ENCODE measurements at places on chromosomes 6 and 20.

GRCh38 chr6:156828280-156828703 is 51.1 kb downstream of the ARID1B start:
- no peak for DNase-seq

GRCh38 chr6:837380-837779 is 144.4 kb upstream of the EXOC2 start:
- DNase-seq: no peak

- DNase-seq: no peak
These were observed 40.3 kb upstream of the ZFAND3 start for GRCh38 chr6:37779111-37779800.

GRCh38 chr6:154157082-154157481 is 118.0 kb downstream of the OPRM1 start:
- DNase-seq: no peak

DNA sequence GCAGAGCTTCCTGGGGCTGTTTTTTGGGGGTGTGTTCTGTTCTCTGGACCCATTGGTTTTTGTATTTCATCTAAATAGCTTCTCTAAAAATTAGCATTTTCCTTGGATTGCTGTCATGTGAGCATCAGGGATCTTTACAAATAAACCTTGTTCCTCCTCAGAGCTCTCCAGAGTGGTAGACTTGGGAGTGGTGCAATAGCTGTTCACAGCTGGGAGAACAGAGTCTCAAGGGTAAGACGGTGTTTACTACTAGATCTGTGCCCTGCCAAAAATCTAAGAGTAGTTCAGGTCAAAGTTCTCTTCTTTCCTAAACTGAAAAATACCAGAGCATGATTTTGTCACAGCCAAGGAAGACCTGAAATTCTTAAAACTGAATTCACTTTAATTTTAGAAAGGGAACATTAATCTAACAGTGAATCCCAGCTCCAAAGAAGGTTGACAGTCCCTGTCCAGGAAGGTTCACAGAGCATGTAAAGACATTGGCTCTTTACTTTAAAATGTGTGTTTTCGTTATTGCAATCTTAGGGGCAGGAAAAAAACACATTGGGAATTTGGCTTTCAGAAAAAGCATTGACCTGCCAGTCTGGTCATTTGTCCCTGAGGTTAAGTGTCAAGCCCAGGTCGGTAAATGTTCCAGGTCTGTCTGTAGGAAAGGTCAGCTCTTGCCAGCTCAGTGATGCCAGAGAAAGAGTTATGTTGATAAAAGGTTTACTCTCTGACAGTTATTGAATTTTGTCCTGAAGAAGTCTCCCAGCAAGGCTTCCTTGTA is 43.3 kb downstream of the VAPB start:
- DNase-seq: no peak

DNA sequence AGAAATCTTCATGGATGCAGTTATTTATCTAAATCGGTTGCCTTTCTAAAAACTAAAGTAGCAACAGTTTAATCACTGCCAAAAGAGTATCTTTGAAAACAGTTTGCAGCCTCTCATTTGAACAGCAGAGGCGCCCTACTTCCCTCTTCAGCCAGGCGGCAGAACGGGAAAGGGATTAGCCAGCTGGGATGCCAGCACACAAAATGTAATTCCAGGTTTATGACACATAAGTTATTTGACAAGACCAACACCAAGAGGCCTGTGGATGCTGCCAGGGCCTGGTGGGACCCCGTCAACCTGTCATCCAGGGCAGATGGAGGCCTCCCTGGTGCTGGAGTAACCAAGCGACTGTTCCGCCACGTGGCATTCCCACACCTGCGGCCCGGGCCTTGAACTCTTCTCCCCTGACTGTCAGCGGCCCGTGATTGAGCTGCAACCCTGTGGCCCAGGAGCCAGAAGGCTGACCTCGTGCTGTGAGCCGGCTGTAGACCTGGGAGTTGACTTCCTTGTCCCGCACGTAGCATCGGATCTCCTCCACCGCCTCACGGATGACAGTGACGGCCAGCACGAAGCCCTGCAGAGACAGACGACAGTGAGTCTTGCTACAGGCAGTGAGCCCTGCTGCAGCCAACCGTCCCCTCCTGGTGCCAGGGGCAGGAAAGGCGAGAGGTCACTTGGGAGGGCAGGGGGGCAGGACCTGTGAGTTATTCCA is 55.5 kb downstream of the ATP9A start:
- no peak for DNase-seq

DNA sequence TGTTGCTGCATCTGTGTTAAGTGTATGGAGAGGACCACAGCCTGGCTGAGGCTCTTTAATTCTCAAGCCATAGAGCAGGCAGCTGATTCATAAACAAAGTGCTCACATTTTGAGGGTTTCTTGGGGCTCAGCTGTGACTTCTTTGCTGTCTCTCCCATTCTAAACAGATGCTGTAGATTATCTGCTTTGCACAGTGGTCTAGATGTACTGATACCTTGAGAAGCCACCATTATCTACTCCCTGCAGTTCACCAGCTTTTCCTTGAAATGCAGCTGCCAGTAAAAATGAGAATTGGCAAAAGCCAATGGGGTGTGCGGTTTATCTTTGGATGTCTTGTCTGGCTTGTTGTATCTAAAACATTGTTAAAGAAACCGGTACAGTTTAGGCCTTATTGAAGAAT is 5.2 kb upstream of the CNR1 start:
- no peak for DNase-seq

DNA sequence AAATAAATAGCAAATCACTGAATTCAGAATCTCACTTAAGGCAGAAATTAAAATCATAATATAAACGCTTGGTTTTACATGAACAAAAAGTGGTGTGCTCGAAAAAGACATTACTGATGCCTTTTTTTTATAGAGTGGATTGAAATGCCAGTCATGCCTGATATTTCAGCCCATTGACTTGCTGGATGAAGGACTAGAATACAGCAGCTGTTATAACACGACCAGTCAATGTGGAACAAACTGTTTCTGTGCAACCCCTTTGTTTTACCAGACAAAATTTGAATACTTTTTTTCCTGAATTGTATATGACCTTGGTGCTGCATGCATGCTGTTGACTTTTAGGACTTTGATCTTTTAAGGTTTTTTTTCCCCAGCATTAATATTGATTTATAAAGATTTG is 150.0 kb downstream of the QKI start:
- no peak for DNase-seq

GRCh38 chr6:15854826-15855710 is 192.2 kb upstream of the DTNBP1 start:
- DNase-seq: no peak

- no peak for DNase-seq
These were observed 70.2 kb downstream of the B3GAT2 start for GRCh38 chr6:70886661-70887060.

GRCh38 chr6:136752554-136752953 is 39.7 kb downstream of the MAP3K5 start:
- no peak for DNase-seq

GRCh38 chr6:11120271-11121005 is 8.9 kb upstream of the ERVFRD-1 start:
- no peak for DNase-seq

DNA sequence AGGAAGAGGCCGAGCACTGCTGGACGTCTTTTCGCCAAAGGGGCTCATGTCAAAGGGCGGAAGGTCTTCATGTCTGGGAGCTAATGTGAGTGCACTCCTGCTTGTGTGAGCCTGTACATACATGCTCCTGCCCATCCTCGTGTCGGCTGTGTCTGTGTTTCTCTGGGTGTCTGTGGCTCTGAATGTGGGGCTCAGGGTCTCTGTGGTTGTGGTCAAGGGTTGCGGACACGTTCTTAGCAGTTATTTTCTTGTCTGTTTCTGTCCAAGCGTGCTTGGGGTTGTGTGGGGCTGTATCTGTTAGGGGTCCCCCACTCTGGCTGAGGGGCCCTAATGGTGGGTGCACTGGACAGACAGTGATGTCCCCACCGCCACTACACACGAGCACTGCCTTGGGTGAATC is 2.9 kb downstream of the AVP start:
- no peak for DNase-seq

GRCh38 chr6:29917857-29918256 is 24.5 kb upstream of the HLA-A start:
- no peak for DNase-seq
